ENCODE measurements at places on chromosomes 2 and 18. TPM values are rescaled to one million over a fixed set of nuclear protein-coding genes. Genes with fewer than 3 reads are reported as not detected.

Gene IKZF2
- 8.9 TPM for total RNA-seq

Gene CCDC178
- not detected for total RNA-seq

Gene REG3G
- total RNA-seq: not detected

DNA sequence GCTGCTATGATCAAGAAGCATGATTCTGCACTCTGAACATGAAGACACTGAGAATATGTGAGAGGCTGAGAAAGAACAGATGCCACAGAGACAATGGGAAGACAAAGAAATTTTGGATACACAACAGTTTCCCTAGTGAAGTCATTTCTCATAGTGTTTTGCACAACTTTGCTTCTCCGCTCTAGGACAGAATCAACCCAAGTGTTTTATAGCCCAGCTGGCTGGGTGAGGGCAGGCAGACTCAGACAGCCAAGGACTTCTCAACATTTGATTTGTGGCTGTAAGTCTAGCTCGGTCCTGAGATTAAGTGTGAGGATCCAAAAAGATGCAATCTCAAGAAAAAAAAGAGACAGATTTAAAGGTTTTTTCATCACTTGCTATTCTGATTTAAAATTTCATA is 536.5 kb upstream of the CRIM1 start:
- no peaks in the 10 kb centered on the region for H3K4me1 ChIP-seq
- no peak overlapping the region for H3K27ac ChIP-seq
- H3K4me3 ChIP-seq: no peak overlapping the region

DNA sequence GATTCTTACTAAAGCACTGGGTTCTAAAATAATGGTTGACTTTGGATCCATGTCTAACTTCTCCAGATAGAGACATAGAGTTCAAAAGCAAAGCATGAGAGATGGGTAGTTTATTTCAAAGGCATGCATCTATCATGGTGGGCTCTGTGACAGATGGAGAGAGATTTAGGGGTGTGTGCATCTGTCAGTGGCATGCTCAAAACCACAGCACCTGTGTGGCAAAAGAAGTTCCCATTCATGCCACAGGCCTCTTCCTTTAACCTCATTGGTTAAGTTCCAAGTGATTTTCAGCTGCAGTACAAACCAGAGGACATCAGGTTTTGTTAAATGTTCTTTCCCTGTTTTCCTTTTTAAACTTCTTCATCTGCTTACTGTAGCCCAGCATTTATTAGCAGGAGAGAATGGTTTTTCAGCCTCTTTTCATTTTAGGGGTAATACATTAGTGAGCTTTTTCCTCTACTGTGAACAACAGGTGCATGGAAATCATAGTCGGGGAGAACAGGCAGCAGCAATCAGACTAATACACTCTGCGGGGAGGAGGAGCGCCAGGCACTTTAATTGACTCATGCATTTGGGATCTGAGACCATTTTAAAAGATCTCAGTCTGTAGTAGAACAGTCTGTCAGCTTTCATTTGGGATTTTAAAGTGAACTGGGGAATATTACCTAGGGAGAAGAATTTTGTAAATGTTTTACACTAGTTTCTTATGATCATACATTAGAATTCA is 52.4 kb upstream of the UPP2 start:
- no peaks in the 10 kb centered on the region for H3K27me3 ChIP-seq
- no peaks in the 10 kb centered on the region for H3K36me3 ChIP-seq
- no peaks in the 10 kb centered on the region for H3K4me1 ChIP-seq
- no peak overlapping the region for H3K4me3 ChIP-seq
- no peak overlapping the region for H3K27ac ChIP-seq

- H3K36me3 ChIP-seq: no peaks in the 10 kb centered on the region
- H3K4me1 ChIP-seq: no peaks in the 10 kb centered on the region
- no peak overlapping the region for H3K27ac ChIP-seq
- no peaks in the 10 kb centered on the region for H3K27me3 ChIP-seq
These were observed 429.0 kb downstream of the SUCLG1 start for GRCh38 chr2:84029903-84030575.

- H3K27ac ChIP-seq: no peak overlapping the region
- no peaks in the 10 kb centered on the region for H3K4me1 ChIP-seq
- H3K27me3 ChIP-seq: no peaks in the 10 kb centered on the region
- no peaks in the 10 kb centered on the region for H3K36me3 ChIP-seq
These were observed 164.1 kb downstream of the KIAA1328 start for GRCh38 chr18:36993068-36993467.

DNA sequence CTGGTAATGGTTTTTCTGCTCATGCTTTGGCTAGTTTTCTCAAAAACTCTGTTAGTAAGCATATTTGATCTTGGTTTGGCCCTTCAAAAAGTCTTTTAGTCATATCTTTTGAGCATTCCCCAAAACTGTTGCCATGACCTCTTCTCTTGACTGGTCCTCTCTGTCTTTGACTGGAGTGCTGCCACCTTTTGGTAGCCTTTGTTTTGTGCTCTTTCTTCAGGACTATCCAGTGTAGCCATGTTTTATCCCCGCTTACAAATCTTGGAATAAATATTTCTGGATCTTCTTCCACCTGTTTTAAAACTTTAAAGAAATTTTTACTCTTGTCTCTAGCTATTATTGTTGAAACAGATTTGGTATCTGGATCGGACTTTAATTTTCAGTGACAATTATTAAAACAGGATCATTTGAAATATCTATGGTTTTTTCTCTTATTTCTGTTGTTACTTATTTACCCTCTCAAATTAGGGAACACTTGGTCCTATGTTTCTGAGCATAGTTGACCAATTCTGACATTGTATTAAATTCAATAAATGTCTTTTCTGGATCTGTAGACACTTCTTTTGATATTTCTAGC is 965 bp upstream of the ELOA2 start:
- H3K4me3 ChIP-seq: no peak overlapping the region
- no peaks in the 10 kb centered on the region for H3K36me3 ChIP-seq
- no peak for DNase-seq
